ENCODE measurements at places on chromosomes 3 and 15. TPM values are rescaled to one million over a fixed set of nuclear protein-coding genes. Genes with fewer than 3 reads are reported as not detected.

DNA sequence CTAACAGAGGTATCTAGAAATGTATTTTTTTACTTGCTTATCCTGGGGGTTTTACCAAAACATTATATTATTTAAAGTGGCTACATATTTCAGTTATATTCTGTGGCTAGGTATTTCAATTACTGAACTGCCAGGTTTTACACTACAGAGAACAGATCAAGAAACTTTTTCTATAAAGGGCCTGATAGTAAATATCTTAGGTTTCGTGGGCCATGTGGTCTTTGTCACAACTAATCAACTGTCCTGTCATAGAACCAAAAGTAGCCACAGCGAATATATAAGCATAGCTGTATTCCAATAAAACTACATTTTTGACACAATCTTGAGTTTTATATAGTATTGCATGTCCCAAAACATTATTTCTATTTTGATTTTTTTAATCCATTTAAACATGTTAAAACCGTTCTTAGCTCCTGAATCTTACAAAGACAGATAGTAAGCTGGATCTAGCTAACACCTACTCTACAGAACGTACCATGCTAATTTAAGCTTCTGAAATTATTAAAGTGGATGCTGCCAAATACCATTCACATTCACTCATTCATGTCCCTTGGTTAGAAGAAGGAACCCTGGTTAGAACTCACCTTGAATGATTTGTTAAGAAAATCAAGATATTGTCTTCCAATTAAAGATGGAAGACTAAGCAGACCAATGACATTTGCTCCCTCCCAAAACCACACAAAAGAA, 118.2 kb upstream of the TGFBR2 start:
- DNase-seq: no peak

DNA sequence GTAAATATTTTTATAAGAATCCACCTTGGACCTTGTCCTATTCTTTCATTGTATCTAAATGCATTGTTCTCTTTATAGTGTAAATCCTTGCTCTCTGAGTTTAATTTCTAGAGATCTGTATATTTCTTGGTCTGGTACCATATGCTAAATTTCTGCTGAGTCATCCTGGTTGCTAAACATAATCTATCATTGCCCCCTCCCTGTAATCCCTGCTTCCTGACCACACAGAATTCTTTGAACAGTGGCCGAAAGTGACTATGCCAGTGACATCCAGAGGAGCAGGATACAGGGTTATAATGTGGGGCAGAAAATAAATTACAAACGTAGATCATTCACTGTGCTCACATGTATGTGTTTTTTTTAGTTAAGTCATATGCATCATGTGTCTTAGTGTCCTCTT, 143.1 kb downstream of the DIPK2A start:
- no peak for DNase-seq

CNTN4 gene
- not detected for polyA plus RNA-seq

DNA sequence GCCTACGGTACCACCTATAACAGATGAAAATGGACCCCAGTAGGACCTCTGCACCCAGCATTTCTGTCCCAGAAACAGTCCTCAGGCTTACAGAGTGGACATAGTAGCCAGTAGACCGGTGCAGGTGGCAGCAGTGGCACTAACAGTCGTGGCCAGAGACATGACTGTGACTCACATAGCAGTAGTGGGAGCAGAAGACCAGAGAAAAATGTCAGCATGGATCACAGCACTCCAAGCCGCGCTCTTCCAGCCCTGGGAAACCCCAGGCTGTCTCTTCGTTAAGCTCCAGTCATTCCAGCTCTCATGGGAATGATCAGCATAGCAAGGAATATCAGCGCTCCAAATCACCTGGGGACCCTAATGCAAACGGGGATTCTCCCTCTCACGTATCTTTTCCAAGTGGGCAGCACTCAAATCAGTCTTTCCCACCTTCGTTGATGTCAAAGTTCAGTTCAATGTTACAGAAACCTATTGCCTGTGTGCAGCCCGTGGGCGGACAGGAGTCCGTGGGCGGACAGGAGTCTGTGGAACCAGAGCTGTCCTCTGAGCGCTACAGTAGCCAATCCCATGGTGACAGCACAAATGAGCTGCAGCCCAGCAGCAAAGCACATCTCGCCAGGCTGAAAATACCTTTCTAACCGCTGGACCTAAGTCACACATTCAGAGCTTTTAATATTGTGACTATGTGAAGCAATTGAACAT, 10.5 kb downstream of the BFSP2 start:
- DNase-seq: no peak

DNA sequence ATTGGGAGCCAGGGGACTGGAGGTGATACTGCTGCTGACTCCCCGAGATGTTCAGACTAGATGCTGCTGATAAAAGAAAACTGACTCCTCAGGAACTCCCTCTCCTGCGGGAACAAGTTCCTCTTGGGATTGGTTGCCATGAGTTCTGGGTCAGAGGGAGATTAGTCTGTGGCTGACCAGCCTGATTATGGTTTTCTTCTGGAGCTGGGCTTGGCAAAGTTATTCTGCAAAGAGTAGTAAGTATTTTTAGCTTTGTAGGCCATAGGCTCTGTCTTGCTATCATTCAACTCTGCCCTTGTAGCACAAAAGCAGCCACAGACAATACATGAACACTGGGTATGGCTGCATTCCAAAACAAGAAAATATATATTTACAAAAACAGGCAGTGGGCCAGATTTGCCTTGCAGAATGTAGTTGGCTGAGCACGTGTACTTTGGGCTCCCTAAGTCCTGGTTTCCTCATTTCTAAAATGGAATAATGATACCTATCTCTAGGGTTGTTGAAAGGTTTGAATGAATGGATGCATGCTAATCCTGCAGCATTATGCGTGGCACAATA, 796.8 kb downstream of the AGBL1 start:
- no peak for DNase-seq

OXTR gene
- not detected for polyA plus RNA-seq

DNA sequence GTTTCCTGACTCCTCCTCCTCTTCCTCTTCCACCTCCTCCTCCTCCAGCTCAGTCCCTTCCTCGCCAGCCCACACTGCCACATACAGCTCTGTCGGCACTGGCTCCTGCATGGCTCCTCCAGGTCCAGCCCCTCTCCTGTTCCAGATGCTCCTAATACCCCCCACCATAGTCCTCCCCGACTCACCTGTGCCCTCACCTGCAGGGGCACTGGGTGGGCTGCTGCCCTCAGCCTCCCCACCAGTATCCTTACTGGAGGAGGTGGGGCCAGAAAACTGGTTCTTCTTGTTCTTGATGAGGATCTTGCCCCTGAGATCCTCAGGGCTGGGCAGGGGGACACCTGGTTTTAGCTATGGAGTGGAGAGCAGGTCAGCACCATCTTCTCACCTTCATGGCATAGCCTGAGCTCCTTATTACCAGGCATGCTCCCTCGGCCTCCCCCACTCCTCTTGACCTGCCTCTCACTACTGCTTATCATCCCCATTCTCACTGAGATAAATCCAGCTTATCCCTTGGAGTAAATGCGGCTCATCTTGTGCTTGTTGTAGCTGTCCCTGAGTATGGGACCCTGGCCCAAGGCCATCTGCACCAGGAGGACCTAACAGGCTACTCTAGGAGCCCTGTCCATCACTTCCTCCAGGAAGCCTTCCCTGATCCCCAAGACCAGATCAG, 11.0 kb downstream of the PLCB2 start:
- no peak for DNase-seq

DNA sequence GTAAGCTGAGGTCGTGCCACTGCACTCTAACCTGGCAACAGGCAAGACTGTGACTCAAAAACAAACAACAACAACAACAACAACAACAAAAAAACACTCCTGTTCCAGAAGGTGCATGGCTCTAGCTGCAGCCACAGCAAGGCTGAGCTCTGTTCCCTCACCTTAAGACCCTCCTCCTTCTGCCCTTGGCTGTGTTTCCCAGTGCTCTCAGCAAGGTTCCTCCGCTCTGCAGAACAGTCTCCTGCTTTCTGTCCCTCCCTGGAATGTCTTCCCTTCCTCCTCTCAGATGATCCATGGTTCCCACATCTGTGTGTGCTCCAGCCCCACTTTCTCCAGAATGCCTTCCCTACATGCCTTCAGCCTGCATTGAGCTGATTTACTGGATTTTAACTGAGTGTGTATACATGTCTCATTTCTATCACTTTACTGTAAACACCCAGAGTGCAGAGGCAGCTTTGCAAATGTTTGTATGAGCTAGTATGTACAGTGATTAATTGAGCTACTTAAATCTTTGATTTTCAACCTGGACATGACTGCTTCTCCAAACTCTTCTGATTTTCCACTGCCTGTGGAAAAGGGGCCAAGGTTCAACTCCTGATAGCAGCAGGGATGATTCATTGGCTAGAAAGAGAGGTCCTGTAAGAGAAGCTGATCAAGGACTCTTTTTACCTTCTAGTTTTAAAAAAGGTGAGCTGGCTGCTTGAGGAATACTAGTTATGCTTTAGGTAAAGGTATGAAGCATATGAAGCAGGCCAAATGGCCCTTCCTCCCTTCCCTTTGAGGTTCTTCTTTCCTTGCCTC, 14.7 kb downstream of the ANKUB1 start:
- no peak for DNase-seq

DNA sequence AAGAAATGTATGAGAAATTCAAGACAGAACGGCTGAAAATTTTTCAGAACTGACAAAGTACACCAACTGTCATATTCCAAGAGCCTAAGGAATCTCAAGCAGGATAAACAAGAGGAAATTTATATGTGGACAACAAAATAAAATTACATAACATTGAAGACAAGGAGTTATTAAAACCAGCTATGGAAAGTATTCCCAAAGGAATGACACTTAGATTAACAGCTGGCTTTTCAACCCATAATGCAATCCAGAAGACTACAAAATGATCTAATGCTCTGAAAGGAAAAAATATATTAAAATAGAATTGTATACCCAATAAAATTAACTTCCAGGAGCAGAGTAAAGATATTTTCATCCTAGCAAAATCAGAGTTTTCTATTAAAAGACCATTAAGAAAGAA, 132.2 kb upstream of the BNIP2 start:
- DNase-seq: no peak

DNA sequence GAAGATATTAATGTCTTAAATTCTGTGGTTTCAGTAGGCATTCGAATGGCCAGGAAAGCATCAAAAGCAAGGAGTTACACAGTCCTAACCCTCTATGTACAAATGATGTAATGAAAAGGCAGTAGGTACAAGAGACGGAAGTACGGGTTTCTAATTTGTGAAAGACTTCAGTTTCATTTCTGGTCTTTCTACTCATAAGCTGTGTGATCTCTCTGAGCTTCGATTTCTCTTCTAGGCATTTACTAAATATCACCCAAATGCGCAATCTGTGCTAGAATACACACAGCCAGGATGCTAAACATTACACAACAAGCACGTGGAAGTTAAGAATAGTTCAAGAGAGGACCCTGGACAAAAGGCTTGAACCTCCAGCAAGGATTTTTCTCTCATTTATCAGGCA, 17.9 kb upstream of the STIMATE start:
- no peak for DNase-seq

DNA sequence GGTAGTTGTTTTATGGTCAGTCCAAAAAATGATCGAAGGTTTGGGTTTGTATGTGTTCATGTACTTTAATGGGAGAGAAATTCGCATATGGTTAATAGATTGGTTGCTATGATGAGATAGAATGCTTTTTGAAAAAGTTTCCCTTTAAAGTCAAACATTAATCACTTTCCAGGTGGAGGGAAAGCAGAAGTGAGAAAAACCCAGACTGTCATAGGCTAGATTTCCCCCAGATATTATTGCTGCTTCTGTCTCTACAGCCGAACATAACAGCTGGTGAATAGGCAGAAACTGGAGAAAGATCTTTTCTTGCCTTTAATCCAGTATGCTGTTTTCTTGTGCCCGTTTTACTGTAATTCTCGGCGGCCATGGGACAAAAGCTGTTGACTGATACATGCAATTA, 287.6 kb downstream of the SOX2 start:
- DNase-seq: no peak

KCNMB3 gene
- 0.23 TPM for polyA plus RNA-seq

GRCh38 chr15:57861034-57861638, 154.6 kb downstream of the POLR2M start:
- peak; percentile 53 for DNase-seq

PPM1L gene
- polyA plus RNA-seq: 0.48 TPM

DNA sequence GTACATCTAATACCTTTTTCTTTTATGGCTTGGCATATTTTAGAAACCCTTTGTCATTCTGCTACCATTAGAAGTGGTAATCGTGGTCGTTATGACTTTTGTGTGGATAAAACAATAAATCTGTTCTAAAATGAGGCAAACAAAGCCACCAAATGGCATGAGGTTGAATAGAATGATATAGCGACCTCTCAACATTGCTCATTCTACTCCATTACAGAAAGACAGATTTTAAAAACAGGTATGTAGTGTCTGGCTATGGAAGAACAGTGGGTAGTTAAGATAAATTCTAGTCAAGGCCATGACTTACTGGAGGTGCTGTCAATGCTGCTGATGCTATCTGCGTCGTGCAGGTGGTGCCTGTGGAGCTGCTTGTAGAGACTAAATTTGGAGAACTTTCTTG, 123.2 kb downstream of the PLD1 start:
- no peak for DNase-seq

GRCh38 chr3:77939726-77940125, 899.8 kb downstream of the ROBO2 start:
- no peak for DNase-seq

ARRDC4 gene
- polyA plus RNA-seq: 0.90 TPM

- no peak for DNase-seq
Measured at GRCh38 chr3:58484045-58484721, 7.7 kb upstream of the KCTD6 start.

CHST14 gene
- polyA plus RNA-seq: 0.83 TPM

DNA sequence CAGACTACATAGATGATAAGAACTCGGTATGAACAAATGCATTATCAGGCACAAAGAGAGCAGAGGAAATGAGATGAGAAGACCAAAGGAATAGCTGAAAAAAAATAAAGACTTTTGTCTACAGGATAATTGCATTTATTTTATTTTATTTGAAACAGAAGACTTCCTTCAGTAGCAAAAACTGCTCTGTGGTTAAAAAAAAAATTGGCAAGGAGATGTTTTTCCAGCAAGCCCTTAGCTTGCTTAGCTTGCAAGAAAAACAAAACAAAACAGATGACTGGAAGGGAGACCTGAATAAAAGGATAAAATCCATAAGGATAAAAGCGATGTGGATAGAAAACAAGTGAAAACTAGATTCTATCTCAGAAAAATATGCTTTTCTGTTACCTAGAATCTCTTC, 9.1 kb upstream of the PPM1L start:
- no peak for DNase-seq

CLRN1 gene
- not detected for polyA plus RNA-seq

DNA sequence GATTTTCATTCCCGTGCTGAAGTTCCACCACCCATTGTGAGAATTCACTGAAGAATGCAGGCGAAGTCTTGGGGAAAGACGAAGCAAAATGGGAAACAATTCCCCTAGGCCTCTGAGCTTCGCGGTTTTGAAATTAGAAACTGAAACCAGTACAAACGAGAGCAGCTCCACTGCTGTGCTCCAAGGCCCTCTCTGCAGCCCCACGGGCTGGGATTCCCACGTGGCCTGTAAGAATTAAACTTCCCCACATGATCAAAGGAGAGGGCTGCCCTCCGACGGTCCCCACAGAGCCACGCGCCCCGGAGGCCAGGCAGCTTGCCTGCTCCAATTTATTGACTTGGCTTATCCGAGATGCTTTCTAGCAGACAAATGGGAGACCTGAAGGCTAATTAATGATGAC, 144.0 kb downstream of the GREM1 start:
- DNase-seq: no peak

CCR3 gene
- polyA plus RNA-seq: not detected

IL17RB gene
- 0.47 TPM for polyA plus RNA-seq

Data from naive thymus-derived CD4-positive, alpha-beta T cell (primary cell).